ENCODE measurements at places on chromosomes 12 and 14.

GRCh38 chr14:23567186-23568020, at the start of gene AP1G2:
AP1G2 (minus strand) TSS chr14:23567791; CDS start chr14:23567314, 477 bp downstream.
- ATAC-seq: peak; percentile 97

DNA sequence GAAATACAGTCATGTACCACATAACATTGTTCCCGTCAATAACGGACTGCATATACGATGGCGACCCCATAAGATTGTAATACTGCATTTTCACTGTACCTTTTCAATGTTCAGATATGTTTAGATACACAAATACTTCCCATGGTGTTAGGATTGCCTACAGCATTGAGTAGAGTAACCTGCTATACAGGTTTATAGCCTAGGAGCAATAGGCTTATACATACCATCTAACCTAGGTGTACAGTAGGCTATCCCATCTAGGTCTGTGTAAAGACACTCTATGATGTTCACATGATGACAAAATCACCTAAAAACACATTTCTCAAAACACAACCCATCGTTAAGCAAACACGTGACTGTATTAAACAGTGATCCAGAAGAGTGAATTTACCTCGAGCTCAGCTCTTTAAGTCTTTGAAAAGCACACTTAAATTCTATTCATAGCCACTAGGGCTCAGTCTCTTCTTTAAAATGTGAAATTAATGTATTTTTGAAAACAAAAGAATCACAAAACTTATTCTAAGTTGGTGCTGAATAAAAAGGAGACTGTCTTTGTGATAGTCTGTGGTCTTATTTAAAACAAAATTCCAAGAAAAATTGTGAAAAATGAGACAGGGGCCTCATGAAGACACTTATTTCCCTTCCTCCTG, 239.1 kb upstream of the ARID2 start:
- ATAC-seq: no peak

DNA sequence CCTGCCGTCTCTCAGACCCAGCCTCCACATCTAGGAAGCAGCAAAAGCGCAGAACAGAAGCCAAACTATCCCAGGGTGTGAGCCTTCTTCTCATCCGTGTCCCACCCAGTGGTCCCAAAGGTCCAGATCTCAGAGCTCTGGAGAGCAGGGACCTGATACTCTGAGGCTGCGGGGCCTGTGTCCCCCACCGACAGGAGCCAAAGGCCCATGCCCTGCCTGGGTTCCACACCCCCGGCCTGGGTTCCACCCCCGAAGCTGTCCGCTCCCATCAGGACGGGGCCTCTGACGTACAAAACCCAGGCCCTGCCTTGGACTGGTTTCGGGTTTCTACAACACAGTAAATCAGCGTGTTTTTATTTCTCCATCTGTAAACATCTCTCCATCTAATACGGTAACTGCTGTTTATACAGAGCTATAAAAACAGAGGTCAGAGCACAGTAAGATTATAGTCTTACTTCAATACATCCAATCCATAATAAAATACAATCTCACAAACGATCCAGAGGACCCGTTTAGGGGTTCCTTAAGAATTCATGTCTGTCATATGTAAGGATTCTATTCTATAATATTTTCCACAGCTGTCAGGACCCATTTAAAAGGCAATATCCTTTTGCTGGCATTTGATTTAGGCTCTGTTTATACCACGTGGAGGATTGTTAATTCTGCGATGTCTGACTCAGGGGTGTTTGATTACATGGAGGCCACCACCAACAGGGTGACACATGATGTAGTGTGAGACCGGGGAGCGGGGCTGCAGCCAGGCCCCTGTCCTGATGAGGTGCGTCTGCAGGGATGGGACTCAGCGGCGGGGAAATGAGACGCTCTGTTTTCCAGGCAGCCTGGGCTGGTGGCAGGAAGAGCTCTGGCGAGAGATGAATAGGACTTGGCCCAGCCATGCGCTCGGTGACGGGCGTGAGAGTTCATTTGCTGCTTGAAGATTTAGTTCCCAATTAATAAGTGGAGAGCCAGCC, 110.3 kb downstream of the DICER1 start:
- ATAC-seq: no peak

- peak; percentile 67 for ATAC-seq
Observed at GRCh38 chr14:73825551-73826188, 26.0 kb upstream of the PTGR2 start.

DNA sequence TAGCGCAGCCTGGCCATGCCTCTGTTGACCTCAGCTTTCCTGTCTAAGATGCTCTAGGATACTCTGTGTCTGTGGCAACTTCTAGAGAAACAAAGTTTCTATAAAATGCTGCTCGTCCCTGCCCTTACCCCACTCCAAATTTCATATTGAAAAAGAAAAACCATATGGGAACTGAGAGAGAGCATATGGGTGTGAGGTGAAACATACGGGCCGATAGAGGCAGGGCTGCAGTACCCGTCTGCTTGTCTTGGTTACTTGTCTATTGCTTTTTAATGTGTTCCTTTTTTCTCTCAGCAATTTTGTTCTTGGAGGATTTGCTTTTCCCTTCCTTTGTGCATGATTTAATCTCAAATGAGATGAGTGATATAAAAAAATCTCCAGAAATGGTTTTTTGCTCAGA, 113.0 kb downstream of the SRGAP1 start:
- ATAC-seq: no peak

- no peak for ATAC-seq
Observed at GRCh38 chr14:64637735-64638473, 66.3 kb upstream of the PLEKHG3 start.

DNA sequence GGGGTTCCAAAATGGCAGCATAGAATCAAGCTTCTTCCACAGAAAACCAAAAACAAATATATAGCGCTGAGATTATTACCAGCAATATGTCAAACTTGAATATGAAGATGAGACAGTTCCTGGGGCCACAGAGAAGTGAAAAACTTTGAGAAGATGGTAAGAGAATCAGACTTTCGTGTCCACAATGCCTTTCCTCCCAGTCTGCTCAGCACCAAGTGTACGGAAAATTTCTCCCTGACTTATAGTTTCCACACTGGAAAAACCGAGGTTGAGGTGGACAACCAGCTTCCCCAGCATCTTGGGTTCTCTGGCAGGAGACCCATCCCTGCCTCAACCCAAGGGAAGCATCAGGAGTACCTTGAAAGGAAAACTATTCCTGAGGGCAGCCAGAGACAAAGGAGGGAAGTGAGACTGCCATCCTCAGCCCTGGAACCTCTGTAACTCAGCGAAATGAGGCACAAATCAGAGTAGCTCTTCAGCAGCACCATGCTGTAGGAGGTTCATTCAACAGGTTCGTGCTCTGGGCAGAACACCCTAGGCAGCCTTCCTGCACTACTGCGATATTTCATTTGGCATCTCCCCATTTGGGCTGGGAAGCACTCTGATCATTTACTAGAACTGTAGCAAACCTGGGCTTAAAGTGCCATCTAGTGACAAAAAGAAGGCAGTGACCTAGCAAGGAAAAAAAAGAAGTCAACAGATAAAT, 52.4 kb upstream of the CAPRIN2 start:
- peak; percentile 28 for ATAC-seq

DNA sequence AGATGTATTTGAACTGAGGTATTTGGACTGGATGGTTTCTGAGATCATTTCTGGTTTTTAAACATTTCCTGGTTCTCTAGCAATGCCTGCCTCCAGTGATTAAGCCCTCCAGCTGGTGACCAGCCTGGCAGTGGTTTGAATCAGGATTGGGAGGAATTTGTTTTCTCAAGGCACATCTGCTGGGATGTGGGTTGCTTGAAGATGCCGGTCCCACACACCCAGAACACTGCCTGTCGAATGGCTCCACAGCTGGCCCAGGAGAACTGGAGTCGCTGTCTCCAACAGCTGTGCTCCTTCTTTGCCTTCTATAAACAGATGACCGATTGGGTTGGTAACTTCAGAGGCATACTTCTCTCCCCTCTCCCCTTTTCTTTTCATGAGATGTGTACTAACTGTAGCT, 258.0 kb upstream of the DDHD1 start:
- ATAC-seq: no peak

DNA sequence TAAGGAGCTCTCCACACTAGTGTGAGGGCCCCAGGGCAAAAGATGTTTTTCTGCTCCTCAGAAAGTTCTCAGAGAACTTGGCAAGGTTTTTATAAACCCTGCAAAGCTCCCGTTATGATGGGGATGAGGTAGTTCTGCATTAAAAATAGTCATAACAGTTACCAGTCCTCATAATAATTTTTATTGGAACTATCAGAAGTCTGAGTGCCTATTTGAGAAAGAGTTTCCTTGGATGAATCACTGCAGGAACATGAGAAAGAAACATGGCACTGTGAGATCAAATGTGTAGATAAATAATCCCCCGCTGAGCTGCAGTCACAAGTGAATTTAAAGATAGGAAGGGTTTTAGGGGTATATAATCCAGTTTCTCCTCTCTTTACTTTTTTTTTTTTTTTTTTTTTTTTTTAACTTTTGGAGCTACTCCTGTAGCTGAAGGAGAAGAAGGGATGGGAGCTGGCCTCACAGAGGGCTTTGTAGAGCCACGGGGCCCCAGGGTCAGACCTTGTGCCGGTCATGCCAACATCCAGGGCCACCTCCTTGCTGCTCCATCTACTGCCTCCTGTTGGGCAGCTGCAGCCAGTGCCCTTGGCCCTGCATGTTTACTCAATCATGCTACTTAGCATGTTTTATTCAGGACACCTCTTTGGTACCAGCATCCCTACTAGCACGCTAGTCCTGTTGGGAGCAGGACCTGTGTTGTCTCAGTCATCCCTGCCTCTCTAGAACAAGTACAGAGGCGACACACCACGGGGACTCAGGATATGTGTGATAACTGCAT, 39.5 kb downstream of the EVL start:
- ATAC-seq: peak; percentile 24

DNA sequence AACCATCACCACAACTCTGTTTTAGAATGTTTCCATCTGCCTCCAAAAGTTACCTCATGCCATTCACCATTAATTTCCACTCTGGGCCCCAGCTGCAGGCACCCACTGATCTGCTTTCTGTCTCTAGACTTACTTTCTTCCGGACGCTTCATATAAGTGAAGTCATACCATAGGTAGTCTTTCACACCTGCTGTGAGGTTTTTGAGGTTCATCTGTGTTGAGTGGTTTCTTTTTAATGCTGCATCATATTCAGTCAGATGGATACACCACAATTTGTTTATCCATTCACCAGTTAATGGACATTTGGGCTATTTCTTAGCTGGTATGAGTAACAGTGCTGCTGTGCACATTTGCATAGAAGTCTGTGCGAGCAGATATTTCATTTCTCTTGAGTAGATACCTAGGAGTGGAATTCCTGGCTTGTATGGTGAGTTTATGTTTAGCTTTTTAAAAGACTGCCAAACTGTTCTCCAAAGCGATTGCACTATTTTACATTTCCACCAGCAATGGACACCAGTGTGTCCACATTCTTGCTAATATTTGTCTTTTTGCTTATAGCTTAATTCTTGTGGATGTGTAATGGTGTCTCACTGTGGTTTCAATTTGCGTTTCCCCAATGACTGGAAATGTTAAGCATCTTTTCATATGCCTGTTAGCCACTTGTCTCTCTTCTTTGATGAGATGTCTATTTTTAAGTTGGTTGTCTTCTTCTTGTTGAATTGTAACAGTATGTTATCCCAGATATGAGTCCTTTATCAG, 48.3 kb downstream of the ZFYVE21 start:
- ATAC-seq: no peak

DNA sequence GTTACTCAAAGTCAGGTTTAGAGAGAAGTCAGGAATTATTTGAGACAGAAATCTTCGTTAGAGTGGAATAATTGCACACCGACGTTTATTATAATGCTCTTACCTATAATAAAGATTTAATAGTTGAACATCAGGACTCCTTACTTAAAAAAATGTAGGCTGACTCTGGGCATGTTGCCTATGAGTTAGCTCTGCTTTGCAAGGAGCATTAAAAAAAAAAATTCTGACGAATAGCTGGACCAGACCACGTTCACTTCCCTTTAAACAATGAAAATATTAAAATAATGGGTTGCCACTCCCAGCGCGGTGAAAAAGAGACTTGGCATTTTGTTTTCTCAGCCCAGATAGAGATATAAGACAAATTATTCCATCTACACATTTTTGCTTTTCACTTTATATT, 574 bp upstream of the FANCM start:
- ATAC-seq: no peak

DNA sequence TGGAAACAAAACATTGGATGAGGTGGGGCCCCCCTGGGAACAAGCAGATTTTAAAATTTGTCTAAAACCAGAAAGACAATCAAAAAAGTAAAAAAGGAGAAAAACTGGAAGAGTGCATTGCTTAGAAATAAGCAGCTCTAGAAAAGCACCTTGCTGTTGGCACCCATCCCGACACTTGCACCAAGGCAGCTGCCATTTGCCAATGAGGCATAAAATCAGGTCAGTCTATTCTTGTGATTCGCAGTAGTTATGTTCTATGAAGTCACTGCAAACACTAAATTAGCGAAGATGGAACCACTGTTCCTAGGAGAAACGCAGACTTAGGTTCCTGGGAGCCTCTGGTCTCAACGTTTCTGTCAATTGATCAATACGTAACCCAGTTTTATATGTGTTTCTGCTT, 16.2 kb downstream of the VPS33A start:
- ATAC-seq: no peak

DNA sequence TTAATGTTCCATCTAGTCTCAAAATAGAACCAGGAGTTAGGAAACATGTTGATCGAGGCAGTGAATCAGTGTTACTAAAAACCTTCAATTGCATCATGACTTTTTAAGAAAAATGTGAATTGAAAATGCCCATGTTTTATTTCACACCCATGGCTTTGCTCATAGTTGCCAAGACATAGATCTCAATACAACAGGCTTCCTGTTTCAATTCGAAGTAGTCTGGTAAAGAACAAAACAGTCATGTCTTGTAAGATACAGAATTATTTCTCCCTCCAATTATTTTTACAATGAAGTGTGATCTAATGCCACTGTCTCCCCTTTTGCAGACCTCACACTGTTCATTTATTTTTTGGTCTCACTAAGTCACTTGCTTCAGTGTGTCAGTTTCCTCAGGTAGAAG, 44.6 kb upstream of the FAR2 start:
- peak; percentile 18 for ATAC-seq

DNA sequence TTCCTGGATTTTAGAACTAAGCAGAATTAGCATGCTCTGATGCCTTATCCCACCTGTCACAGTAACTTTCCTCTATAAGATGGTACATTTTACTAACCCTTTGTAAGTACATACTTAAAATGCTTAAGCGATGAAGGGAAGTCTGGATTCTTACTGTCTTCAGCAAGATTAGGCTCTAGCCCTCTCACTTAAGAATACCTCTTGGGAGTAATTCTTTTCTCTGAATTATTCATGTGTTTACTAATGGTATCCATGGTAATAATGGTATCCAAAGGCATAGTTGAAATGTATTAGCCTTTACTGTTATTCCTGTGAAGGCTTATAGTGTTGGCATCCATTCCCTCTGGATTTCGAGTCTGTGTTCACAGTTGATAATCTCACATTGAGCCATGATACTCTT, 176.9 kb downstream of the MON2 start:
- ATAC-seq: no peak

- ATAC-seq: no peak
Observed at GRCh38 chr14:63257299-63257698, 53.1 kb downstream of the RHOJ start.

GRCh38 chr12:119128527-119128926, 50.2 kb upstream of the HSPB8 start:
- no peak for ATAC-seq

- no peak for ATAC-seq
Observed at GRCh38 chr14:68704736-68705720, 87.8 kb downstream of the ZFP36L1 start.

Measured in activated CD4-positive, CD25-positive, alpha-beta regulatory T cell treated with anti-CD3 and anti-CD28 coated beads, Interleukin-2, amount 50 U/mL, for 24 hours (primary cell).